ENCODE measurements at places on chromosomes 16 and 17.

DNA sequence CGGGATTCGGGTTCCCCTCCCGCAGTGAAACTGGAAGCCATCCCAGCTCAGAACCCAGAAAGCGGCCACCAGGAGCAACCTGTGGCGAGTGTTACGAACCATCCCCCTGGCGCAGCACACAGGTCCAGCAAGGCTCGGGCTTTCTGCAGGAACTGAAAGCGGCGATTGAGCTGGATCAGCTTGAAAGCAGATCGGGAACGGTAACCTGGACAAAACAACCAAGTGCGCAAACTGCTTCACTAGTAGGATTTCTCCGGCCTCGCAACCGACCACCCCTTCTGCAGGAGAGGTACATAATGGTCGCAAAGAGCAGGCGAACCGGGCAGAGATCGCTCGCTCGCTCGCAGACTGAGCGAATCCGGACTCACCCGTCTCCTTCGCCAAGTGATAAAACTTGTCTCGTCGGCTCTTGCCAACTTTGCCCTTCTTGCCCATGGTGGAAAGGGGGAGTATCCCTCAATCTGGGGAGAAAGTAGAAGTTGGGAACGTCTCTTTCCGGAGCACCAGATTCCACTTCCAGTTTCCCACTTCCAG, 696 bp upstream of the PSMC5 start:
- DNase-seq: no peak

- DNase-seq: no peak
Observed at GRCh38 chr16:84321932-84322331, 27.3 kb downstream of the WFDC1 start.

- peak; percentile 88 for DNase-seq
Observed at GRCh38 chr16:3027983-3028715, 4.3 kb downstream of the THOC6 start.

- no peak for DNase-seq
Observed at GRCh38 chr17:48733632-48734328, 5.2 kb upstream of the HOXB13 start.

DNA sequence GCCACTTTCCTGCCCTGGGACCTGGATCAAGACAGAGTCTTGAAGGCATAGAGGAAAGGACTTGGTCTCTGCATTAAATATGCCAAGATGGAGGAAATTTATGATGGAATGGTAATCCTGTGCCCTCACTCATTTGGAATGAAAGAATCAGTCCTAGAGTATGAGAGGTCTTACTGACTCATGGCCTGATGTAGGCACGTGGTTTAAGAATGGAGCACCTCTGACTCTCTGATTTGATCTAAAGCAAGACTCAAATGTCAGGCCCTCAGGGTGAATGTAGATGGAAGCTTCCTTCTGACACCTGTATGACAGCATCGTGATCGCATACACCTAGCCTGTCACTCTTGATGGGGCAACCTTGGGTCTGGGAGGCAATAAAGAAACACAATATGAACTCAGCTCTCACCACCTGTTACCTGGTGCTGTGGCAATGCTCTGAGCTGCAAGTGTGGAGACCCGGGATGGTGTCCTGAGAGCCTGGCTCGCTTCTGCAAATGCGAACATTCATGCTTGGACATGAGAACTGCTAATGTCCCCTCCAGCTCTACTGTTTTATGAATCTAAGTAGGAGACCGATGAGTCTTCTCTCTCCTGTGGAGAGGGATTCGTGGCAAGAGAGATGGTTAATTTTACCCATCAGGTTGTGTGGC, 229.9 kb downstream of the ABCC12 start:
- DNase-seq: no peak

DNA sequence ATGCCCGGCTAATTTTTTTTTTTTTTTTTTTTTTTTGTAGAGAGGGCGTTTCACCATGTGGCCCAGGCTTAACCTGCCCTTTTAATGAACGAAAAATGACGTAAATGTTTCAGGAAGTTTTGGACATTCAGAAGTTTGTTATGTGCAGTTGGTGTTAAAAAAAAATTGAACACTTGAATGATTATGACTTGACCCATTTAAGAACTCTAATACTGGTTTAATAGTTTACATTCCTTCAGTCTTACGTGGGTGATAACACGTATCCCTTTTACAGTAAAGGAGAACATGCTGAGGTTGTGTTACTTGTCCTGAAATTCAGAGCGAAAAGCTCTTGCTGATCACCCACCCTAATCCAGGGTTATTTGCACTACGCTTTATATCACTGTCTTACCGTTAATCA, 1.7 kb downstream of the MLYCD start:
- no peak for DNase-seq

DNA sequence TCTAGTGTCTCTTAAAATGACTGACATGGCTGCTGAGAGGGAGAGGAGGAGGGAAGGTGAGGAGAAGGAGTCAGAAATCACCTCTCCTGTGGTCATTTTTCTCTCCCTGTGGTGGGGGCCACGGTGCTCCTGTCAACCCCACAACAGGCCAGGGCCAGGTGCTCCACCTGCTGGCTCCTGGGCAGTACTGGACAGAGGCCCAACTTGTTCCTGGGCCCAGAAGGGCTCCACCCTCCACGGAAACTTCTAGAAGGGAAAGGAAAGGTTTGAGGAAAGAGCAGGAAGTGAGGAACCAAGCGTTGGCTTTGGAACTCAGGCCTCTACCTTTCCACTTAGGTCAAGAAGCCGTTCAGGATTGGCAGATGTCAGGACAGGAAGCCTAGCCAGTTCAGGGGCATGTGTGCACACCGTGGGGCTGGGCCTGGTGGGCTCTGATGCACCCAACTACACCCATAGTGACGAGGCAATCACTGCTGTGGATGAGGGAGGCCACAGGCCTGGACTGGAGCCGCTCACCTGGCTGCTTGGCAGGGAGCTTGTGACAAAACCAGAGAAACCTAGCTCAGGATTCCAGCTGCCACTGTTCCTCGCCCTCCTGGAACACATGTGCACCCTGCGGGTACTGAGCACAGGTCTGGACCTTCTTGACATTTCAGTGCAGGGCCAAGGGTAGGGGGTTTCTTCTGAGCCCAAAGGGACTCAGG, 36.1 kb downstream of the WNT3 start:
- no peak for DNase-seq

GRCh38 chr17:333626-334396, 18.8 kb downstream of the RPH3AL start:
- no peak for DNase-seq

DNA sequence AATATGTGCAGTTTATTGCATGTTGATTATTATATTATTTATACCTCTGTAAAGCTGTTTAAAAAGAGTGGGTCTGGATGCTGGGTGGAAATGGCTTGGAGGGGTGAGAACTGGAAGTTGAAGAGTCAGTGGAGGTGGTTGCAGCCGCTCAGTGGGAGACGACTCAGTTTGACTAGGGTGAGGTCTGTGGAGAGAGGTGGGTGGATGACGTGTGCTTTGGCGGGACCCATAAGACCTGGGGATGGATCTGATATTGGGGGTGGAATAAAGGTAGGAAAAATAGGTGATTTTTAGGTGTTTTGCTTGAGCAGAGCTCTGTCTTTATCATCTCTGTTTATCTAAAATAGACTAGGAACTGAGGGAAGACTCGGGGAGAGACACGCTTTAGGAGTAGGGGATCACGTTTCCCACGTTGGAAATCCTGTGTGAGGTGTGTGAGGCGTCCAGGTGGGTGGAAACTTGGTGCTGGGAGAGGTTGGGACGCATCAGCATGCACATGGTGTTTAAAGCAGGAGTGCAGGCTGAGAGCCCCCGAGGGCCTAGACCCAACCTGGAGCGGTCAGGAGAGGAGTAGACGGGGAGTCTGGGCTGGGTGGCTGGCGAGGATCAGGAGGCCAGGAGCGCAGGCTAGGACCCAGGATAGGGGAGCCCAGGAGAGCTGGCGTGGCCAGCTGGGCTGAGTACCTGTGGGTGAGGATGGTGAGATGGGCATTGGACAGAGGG, 17.2 kb downstream of the NT5M start:
- no peak for DNase-seq

DNA sequence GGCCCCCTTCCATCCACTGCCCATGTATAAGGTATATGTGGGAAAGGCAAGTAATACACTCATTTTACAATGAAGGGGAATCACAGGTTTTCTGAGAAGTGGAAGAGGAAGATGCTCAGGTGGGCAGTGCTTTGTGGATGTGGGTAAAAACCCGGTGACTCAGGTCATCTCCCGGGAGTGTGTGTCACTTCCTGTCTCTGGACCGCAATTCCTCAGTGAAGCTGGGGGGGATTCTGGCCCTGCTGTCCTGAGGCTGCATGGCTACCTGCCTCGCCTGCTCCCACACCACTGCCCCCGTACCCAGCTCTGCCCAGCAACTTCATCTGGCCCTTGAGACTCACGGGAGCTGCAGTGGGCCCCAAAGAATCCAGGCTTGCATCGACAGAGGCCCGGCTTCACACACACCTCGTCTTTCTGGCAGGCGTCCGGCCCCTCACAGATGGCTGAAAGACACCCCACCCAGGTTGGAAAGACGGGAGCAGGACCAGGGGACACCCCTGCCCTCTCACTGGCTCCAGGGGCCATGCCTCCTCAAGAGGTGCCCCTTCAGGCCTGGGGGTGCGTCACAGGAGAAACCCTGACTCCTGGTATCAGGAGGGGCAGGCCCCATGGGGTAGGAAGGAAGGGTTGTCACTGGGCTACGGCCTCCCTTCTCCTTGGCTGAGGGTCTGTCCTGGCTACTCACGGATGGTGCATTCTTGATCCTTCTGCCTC, 882 bp downstream of the SCARF1 start:
- DNase-seq: no peak

DNA sequence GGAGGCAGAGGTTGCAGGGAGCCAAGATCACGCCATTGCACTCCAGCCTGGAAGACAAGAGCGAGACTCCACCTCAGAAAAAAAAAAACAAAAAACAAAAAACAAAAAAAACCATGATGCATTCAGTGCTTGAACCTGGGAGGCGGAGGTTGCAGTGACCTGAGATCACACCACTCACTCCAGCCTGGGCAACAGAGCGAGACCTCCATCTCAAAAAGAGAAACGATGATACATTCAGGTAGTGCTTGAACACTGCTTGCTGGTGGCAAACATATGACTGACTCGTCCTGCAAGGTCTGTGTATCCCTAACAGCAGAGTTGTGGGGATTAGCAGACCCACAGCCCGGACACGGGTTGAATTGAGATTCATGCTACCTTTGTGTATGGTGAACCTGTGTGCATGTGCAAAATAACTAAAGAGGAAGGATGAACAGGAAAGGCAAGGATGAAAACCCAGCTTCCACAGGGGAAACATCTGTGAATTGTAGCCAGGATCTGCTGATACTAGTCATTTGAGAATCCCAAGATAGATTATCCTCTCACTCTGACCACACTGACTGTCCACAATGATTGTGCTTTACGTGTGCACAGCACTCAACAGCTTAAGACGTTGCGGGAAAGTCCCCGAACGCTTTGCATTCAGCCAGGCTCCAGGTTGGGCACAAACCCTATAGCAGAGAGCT, 52.4 kb upstream of the MRPS23 start:
- no peak for DNase-seq

DNA sequence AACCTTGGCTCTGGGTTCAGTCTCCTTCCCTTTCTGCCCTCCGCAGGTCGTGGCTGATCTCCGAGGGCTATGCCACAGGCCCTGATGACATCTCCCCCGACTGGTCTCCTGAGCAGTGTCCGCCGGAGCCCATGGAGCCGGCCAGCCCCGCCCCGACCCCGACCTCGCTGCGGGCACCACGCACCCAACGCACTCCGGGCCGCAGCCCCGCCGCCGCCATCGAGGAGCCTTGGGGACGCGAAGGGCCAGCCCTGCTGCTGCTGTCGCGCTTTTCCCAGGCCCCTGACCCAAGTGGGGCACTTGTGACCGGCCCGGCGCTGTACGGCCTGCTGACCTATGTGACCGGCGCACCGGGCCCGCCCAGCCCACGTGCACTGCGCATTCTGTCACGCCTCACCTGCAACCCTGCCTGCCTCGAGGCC, 5.1 kb downstream of the ARMC5 start:
- DNase-seq: no peak

- DNase-seq: peak; percentile 60
Observed at GRCh38 chr16:86072328-86073102, 173.6 kb downstream of the IRF8 start.

DNA sequence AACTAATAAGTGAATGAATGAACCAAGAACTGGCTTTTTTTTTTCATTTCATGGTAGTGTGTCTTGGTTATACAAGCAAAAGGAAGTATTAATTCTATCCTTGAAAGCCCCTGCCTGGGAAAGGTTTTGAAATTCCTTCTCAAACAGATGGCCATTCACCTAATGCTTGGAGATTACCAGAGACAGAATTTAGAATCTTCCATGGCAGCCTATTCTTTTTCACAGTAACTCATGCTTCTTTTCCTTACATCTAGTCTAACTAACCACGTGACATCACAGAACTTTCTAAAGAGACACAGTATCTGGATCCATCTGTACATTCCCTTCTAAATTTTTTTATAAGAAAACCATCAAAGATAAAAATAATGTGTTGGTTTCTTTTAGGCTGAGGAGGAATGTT, 151.6 kb downstream of the FTO start:
- DNase-seq: no peak

DNA sequence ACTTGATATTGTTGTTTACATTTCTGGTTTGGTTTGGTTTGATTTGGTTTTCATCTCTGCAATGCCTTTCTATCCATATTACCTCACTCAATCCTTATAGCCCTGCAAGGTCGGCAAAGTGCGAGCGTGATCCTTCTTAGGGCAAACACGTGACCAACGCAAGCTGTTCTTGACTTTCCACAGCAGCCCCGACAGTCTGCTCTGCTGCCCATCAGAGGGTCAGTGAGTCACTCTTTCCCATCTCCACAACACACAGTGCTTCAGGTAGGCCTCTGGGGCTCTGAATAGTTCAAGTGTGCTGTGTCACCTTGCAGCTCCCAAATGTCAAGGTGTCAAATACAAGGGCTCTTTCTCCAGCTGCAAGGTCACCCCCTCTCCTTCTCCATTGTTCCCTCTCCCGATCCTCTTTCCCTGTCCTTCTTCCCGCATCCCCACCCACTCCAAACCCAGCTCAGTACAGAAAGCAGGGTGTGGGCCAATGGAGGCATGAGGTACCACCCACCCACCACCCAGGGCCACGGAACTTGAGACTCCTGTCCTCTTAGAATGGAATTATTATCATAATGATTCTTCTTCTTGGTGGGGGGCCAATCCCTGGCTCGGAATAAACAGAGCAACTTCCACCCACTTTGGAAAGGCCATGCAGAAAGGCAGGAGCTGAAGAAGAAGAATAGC, 139.7 kb downstream of the SLC39A11 start:
- no peak for DNase-seq

Data from GM12891 (cell line).